ENCODE measurements at places on chromosomes 11 and 22.

- no peak for DNase-seq
Observed at GRCh38 chr22:17266251-17266971, 47.2 kb upstream of the ADA2 start.

GRCh38 chr11:130533871-130534270, 85.4 kb downstream of the ADAMTS15 start:
- no peak for DNase-seq

DNA sequence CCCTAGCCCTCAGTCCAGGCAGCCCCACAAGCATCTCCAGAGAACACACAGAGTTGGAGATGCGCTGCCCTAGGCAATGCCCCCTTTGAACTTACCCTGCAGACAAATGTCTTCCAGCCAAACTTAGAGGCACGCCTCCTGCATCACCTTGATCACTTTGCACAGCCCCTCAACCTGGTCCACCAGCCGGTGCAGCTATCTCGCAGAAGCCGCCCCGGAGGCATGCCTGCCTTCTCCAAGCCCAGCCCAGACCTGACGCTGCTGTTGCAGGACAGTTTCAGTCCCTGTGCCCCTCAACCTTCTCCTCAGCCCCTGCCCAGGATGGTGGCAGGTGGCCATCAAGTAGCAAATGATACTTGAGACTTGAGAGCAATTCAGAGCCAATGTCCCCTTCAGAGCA, 16.7 kb upstream of the POU2AF1 start:
- DNase-seq, result no peak

DNA sequence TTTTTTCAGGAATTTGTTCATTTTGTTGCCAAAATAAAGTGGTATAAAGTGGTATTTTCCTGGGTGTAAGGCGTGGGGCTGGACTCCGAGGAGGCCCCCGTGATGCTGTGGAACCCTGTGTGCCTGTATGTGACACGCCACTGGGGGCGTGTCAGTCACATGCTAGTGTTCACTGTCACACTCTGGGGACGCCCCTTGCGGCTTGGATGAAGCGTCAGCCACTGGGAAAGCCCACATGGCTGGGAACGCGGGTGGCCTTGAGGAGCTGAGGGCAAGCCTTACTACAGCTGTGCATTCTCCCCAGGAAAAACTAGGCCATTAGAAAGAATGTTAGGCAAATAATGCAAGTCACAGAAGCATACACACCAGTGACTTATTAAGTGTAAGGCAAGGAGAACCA, 77.0 kb upstream of the SLC25A18 start:
- DNase-seq, result no peak

DNA sequence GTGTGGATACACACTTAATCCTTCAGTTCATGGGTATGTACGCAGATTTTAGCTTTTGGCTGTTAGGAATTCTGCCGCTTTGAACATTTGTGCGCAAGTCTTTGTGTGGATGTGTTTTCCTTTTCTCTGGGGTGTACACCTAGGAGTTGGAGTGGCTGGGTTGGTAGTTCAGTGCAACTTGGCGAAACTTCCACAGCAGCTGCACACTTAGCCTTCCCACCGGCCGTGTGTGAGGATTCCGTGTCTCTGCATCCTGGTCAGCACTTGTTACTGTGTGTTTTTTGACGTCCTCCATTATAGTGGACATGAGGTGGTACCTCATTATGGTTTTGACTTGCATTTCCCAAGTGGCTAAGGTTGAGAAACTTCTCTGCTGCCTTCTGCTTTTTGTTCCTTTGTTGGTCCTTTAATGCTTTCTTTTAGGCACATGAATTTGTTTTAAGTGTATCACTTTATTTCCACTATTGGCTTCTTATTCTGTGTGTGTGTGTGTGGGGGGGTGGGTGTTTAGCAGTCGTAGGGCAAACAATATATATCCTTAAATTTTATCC, 72.1 kb upstream of the SLC25A18 start:
- DNase-seq, result no peak

DNA sequence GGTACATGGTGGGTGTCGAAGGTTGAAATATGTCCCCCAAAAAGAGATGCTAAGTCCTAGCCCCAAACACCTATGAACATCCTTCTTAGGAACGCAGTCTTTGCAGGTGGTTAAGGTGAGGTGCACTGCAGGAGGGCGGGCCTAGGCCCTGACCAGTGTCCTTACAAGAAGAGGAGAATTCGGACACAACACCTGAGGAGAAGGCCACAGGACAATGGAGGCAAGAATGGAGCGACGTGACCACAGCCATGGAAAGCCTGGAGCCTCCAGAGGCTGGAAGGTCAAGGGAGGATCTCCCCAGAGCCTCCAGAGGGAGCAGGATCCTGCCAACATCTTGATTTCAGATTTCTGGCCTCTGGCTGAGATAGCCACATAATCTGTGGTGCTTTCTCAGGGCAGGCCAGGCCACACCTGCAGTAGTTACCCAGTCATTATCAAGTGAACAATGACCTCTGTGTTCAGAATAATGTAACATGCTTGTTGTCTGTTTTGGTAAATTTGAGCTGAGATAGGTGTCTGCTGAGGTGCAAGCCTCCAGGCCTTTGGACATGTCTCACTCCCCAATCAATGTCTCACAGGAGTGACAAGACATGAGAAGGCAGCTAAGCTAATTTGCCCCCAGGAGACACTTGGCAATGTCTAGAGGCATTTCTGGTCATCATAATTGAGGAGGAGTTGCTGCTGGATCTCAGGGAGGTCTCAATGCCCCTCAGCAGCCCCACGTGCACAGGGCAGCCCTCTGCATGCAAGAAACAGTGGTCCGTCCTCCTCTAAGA, 498.9 kb downstream of the BRD1 start:
- no peak for DNase-seq
